ENCODE measurements at places on chromosomes 7 and 10.
A peak's percentile ranks its signal among the peaks of the same experiment; 100 is the strongest.

- no peak for DNase-seq
Measured at GRCh38 chr10:89310056-89310893, 8.4 kb downstream of the IFIT2 start.

DNA sequence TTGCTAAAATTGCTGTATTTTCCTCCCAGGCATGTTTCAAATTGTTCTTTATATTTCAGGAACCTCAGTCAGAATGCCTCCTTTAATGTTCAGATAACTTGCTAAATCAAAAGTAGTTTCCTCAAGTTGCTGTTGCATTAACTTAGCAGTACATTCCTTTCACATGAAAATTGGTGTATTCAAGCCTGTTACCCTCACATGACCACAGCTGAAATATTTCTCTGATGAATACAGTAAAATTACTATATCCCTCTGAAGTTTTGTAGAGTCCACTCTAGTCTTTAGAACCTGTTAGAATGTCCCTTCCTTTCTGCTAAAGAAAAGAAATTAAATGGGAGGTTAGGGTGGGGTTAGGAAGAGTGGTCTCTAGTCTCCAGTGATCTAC lies 24.5 kb upstream of the C1GALT1 start:
- DNase-seq, result peak; percentile 63

GRCh38 chr7:150858236-150859197 lies 6.2 kb downstream of the AOC1 start:
- DNase-seq, result no peak

- no peak for DNase-seq
Measured at GRCh38 chr7:150974468-150975391, 3.4 kb downstream of the KCNH2 start.

- no peak for DNase-seq
Measured at GRCh38 chr10:110857265-110858171, 14.2 kb upstream of the PDCD4 start.

DNA sequence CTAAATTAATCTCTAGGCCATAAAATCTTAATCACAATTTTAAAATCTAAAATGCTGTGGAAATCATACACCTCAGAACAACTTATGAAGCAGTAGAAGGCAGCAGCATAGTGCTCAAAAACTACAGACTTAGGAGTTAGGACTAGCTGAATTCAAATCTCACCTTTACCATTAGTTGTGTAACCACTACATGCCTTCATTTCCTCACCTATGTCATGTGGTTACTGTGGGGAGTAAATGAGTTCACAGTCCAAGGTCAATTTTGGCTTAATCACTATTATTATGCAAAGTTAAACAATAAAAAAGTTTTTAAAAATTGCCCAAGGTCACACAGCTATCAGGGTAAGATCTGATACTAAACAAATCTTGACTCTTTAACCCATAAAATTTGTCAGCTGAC lies 37.0 kb downstream of the SNX13 start:
- DNase-seq, result peak; percentile 14
